ENCODE measurements at places on chromosomes 7 and 10. TPM values are rescaled to one million over a fixed set of nuclear protein-coding genes. Genes with fewer than 3 reads are reported as not detected.

DNA sequence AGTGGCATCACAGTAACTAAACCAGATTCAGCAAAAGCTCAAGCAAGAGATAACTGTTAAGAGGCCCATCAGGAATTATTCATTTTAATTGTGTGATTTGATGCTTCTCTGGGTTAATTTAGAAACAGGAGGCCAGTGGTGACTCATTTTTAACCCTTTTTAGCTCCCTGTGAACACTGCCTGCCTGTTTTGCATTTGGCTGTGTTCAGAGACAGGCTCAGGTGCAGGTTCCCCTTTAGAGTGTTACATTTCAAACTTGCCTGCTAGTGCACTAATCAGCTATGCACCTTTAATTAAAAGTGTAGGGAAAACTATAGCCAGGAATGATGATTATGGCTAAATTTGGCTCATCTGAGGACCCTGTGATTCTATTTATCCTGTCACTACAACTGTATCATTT is 6.5 kb downstream of the STAMBPL1 start:
- no peak for DNase-seq

DNA sequence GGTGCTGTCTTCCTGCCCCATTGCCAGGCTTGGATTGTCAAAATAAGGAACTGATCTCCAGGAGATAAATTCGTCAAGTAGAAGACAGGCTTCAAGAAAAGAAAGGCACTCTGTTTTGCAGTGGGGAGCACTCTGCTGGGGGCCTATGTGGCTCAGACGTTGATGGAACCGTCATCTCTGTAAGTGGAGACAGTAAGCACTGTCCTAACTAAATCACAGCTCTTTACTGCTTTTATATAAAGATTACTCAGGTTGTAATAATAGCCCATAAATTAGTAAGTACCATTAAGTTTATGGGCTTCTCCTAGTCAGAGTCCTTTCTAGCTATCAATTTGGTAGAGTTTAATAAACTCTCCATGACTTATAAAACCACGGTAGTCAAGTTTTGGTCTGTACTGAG is 249.9 kb downstream of the FRMD4A start:
- no peak for DNase-seq

Gene LMTK2
- total RNA-seq, result 10.2 TPM

DNA sequence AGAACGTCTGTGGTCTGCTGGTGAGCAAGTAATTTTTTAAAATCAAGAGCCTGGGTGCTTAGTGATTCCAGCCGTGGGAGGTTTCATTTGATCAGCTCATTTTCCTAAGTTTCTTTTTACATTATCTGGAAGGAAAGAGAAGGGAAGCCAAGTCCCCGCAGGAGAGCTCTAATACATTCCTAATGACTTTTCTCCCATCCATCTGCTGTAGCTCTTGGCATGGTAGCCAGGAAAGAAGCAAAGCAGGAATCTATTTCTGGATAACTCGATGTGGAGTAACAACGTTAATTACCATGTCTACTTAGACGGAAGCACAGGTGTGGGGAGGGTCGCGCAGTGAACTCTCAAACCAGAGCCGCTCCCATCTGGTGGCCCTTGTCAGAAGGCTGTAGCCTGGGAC is 121.9 kb downstream of the PAXIP1 start:
- DNase-seq, result no peak

DNA sequence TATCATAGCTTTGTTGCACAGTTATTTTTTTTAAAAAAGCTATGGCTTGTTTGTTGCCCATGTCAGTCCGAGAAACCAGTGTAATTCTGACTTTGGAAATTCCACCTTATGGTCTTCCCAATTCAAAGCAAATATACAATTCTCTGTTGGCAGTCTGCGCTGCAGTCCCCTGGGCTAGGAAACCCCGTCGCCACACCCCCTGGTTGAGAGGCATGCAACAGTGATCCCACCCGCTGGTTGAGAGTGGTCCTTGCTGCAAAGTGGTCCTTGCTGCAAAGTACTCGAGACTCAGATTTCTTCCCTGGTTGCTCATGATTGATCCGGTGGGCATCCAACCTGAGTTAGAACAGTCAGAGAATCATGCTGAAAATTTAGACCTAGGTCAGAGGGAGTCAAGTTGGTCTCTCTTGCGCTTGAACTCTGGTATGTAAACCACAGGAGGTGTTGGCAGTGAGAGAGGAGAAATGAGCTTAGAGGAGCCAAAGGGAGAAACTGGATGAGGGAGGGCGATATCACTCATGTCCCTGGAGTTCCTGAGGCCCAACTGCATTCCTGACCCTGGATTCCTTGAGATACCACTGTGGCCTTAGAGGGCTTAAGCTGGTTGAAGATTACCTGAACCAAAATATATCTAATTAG is 45.0 kb upstream of the STK17A start:
- no peak for DNase-seq

Gene ARPC1A
- 109 TPM for total RNA-seq

GRCh38 chr10:49568235-49568634 is 29.3 kb upstream of the ERCC6 start:
- no peak for DNase-seq

Gene GJD4
- total RNA-seq, result not detected

Gene CRPPA
- total RNA-seq, result 2.2 TPM

Gene CRYGN
- total RNA-seq, result 1.5 TPM

GRCh38 chr10:113965077-113965476 is 78.6 kb upstream of the ADRB1 start:
- no peak for DNase-seq

Gene OR6B1
- not detected for total RNA-seq

DNA sequence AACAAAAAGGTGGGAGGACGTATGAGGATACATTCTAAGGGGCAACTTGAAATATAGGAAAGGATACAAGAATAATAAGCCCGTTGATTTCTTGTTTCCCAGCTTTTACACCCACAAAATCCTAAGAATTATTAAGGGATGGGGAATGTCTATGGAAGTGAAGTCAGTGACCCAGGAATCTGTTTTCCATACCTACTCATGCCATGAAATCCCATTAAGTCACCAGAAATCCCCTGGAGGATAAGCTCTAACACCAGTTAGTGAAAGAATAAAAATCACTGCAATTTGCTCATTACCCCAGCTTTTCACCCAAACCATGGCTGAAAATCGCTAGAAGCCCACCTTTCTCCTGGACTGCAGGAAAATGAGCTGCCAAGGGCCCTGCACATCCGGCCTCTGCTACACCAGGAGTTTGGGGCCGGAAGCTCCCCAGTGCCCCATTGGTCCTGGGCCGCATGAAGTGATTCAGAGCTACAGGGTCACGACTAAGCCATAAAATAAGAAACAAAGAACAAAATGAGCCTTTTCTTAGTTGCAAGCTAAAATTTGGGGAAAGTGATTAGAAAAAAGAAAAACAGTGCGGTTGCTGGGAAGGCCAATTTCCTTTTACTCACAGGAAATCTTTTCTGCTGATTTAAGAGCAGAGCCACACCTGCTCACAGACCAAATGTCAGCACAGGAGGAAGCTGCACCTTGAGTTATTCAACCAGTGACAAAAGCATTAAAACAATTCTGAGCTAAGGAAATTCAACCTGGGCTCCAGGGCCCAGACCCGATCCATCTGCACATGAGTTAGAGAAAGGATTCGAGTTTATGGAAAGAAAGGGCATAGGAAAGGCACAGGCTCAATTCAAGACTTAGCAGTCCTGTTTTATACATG is 40.3 kb downstream of the HIPK2 start:
- no peak for DNase-seq

GRCh38 chr10:133230387-133231195 is 574 bp downstream of the UTF1 start:
- no peak for DNase-seq

Gene MUC12
- 0.32 TPM for total RNA-seq

- DNase-seq, result no peak
Measured at GRCh38 chr10:75286901-75287300, 51.1 kb upstream of the COMTD1 start.

Gene TAX1BP1
- 82.5 TPM for total RNA-seq

Gene ZNF853
- total RNA-seq, result 4.1 TPM

Gene PPIF
- 181 TPM for total RNA-seq

DNA sequence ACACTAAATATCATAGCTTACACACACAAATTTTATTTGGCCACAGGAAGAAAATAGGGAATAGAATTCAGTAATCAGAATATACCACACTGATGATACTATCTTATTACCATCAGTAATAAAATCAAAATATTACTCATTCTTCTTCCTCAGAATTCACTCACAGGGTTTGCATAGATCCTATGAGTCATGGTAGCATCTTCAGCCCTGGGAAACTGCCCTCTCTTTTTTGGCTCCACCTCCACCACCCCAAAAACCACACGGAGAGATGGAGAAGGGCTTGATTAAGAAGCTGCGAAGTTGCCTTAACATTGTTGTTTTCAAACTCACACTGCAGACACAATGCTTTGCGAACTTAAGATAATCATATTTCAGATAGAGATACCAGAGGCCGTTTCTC is 154.1 kb upstream of the AHR start:
- no peak for DNase-seq

Measured in mesenteric fat pad (tissue), 1 donor.